ENCODE measurements at places on chromosomes 1 and 21.
A peak's percentile ranks its signal among the peaks of the same experiment; 100 is the strongest.

- DNase-seq: peak; percentile 58
Measured at GRCh38 chr21:35984654-35985361, 75.5 kb downstream of the SETD4 start.

GRCh38 chr1:24442764-24443163 is 27.2 kb downstream of the NIPAL3 start:
- no peak for DNase-seq

GRCh38 chr1:24557711-24558131 is 1.8 kb downstream of the NCMAP start:
- DNase-seq: no peak

GRCh38 chr21:44357064-44357837 is 3.8 kb downstream of the TRPM2 start:
- DNase-seq: no peak

DNA sequence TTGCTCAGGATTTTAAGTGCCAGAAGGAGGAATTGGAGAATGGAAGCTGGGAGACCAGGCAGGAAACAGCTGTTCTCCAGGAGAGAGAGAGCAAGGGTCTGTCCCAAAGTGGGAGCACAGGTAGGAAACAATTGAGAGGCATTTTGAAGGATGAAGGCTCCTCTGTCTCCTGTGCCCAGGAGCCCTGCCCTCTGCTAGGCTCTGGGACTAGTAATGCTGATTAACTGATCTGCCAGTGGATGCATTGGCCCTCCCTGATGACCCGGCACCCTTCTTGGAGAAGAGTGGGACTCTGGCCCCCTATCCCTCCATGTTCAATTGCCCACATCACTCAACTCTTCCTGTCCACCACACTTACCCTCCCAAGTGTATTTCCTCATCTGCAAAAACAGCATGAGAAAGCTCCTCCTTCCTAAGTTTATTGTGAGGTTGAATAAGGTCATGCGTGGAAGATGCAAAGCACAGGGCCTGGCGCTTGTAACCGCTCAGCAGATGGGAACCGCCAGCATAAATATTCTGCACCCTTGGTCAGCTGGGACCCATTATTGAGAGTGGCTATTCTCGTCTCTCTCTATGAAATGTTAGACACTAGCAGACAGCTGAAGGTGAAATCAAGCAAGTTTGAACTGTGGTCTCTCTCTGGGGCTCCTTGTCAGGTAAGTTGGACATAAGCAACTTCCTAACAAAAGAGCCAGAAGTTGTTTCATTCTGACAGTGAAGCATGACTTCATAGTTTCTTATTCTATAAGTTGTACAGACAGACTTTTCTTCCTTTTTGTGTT is 63.0 kb upstream of the ANGPTL1 start:
- DNase-seq: no peak

- no peak for DNase-seq
Measured at GRCh38 chr1:1432274-1432950, 3.1 kb upstream of the VWA1 start.

DNA sequence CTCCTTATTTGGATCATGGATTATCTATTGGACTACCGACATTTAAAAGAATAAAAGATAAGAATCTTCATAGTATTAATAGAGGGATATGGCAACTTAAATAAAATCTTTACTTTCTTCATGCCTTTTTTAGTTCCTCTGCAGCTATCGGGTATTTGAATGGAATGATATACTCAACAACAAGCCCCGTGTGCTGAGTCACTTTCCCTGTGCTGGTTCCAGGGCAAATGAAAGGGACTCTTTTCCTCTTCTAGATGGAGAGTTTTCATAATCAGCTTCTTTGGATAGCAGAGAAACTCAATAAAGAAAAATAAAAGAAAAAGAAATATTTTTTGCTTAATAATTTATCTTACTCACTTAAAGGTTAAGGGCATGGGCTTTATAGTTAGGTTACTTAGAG is 213.7 kb downstream of the LRRC40 start:
- no peak for DNase-seq

- DNase-seq: no peak
Measured at GRCh38 chr1:204161609-204162493, 4.3 kb downstream of the REN start.

- no peak for DNase-seq
Measured at GRCh38 chr1:239321877-239322276, 64.5 kb upstream of the CHRM3 start.

GRCh38 chr1:1906185-1907097 is 8.6 kb upstream of the CALML6 start:
- peak; percentile 79 for DNase-seq

- DNase-seq: no peak
Measured at GRCh38 chr1:183363972-183364371, 54.2 kb downstream of the NMNAT2 start.

DNA sequence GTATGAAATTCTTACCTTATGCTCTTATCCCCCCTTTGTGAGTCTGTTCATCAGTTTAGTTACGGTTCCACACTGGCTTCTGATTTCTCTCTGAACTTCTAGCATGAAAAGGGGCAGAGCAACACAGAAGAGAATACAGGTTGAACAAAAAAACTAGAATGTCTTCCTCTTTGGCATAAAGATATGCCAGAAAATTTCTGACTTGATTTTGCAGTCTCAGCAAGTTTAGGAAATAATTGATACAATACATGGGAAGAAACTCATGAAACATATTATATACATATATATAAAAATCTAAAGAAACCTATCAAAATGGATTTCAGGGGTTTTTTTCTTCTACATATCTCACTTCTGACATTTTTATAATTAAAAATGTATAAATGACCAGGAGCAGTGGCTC is 27.0 kb downstream of the SH3GLB1 start:
- DNase-seq: no peak

DNA sequence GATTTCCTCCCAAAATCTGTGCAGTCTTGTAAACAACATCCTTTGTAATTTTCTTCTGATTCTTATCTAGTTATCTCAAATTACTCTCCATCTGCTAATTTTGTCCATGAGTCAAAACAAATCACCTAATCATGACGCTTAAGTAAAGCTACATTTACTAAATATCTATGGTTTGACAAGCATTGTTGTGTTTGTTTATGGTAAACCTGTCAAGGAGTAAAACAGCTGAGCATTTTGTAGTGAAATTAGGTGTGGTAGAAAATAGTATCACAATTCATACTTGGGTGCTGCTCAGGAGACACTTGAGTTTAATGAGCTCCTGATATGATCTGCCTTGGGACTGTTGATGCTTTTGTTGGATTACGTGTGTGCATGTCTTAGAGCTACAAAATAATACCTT is 11.6 kb downstream of the TIPRL start:
- DNase-seq: no peak

- no peak for DNase-seq
Measured at GRCh38 chr1:104874044-104874443, 1124.3 kb downstream of the AMY1C start.

DNA sequence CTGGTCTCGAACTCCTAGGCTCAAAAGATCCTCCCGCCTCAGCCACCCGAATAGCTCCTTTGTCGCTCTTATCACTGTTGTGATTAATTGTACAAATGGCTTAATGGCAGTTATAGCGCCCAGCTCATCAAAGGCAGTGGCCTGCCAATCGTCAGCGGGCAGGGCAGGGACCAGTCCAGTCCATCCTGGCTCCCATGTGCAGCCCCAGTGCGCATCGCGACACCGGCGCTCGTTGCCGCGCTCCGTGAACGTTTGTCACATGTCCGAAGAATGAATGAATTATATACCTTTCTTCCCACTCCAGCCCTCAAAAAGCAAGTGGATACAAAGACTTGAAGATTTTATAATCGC is 18.4 kb downstream of the MTX1 start:
- DNase-seq: peak; percentile 38

DNA sequence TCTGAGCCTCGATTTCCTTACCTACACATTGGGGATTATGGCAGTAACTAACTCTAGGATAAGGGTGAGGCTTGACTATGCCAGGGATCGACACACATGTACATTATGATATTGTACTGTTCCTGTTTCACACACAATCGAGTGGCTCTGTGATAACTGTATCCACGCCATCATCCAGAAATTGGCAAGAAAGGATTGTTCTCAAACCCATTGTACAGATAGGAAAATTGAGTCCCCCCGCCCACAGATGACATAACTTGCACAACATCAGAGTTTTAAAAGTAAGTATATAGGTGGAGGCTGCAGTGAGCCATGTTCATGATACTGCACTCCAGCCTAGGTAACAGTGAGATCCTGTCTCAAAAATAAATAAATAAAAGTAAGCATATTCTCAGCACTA is 3.8 kb downstream of the KANK4 start:
- DNase-seq: no peak

DNA sequence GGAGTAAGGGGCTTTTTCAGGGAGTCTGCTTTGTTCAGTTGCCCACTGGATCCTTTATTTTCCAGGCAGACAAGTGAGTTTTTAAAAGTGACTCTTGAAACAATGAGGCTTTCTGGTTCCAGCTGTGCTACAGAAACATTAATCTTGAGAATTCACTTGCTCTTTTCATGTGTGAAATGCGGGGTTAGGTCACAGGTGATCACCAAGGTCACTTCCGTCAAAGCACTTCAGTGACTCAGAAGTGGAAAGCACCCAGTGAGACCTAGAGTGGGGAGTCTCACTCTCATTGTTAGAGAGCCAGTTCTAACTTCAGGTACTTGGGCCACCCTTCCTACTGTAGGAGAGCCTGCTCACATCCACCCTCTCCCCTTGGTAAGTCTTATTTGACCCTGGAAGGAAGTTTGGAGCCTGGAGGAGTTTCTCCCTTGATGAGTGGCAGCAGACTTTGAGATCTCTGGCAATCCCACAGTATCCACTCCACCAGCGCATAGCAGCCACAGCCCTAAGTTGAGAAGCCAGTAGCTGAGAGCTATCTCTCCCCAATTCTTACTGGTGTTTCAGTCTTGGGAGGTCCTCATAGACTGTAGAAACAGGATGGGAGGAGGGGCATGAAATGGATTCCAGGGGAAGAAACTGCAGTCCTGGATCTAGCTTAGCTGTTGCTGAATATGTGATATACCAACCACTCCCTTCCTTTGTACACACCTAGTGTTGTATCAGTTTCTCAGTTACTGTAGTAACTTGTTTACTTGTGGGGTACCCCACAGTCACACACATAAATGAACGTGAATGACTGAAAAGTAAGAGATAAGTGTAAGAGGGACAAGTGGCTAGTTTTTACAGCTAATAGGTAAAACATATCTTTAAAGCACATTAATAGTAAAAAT is 3.1 kb downstream of the TACSTD2 start:
- peak; percentile 24 for DNase-seq

- peak; percentile 99 for DNase-seq
Measured at GRCh38 chr1:205449750-205450443, 5.9 kb downstream of the BLACAT1 start.

- DNase-seq: no peak
Measured at GRCh38 chr21:41970751-41971653, 17.2 kb upstream of the C2CD2 start.

DNA sequence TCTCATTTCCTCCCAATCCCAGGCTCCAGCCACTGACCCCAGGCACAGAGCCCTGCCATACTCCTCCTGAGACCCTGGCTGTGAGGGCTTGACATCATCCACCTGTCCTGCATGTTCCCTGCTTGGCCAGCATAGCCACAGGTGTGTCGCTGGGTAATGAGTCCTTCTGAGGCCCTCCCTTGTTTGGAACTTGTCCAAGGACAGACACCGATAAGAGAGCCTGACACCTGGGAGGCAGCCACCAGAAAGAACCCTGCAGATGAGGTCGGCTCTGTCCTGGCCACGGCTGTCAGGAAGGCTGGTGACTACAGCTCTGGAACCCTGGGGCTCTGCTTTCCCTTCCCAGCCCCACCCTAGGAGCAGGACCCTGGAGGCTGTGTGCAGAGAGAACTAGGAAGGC is 34.6 kb downstream of the TMEM63A start:
- no peak for DNase-seq

DNA sequence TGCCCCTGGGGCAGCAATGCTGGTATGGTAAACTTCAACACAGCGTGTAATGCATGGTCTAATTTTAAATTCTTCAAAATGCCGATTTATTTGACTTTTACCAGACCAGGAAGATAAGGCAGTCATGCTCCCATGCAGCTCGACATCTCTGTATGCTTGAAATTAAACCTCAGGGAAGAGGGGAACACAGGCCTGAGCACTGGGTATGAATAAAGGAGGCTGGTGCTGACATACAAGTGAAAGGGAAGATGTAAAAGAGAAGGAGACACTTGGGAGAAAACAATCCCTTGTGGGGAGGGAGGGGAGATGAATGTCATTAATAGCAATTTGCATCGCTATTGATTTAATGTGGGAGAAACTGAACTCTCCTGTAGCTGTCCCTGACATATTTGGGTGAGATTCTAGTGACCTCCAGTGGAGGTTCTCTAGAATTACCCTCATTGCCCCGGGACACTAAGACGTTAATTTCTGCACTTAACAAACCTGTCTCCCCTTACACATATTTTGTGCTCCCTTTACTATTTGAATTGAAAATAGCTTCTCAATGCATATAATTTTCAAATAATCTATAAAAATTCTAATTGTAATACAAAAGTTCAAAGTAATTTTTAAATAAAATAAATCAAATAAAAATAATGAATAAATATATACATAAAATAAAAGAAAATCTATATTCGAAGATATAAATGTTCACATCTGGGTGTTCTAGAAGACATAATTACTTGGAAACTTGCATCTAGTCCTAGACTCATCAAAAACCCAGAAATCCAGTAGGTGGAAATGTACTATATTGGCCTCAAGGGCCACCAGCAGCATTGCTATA is 283.1 kb downstream of the LMX1A start:
- peak; percentile 43 for DNase-seq

DNA sequence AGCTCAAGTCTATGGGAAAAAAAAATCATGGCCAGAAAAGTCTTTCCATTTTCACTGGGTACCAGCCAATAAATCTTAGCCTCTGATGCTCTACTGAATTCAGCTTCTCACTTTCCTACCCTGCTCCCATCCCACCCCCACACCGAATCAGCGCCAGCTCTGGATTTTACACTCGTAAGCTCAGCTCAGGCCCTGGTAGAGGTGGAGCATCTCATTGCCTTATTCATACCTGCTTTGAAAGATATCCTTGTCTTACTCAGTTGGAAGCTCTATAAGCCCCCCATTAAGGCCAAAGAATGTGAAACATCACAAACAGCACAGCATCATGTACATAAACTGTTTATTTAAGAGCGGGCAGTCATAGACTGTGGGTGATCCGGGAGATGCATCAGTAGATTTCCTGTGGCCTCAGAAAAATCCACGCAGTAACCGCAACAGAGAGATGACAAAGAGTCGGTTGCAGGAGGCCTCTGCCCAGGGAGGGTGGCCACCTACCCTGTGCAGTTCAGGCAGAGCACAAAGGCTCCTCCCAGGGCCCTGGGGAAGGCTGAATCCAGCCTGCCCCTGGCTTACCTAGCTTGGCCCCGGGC is 36.4 kb upstream of the ETS2 start:
- DNase-seq: no peak

GRCh38 chr1:116886291-116886878 is 23.3 kb upstream of the PTGFRN start:
- DNase-seq: no peak

DNA sequence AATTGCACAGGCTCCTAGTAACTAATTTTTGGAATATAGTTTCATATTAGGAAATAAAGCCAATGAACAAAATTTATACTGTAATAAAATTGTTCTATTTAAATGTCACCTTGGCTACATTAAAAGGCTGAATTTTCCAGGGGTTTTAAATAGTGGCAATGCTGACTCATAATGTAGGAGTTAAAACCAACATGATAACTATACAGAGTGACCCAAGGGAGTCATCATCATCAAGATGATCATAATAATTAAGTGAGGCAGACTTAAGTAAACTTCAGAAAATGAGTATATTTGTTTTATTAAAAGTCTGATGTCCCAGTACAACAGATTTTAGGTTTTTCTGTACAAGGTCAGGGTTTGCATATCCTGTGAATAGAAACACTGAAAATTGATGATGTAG is 183.4 kb downstream of the PLPPR4 start:
- no peak for DNase-seq
